Kasumi-1 (cell line): ENCODE measurements at places on chromosomes 16 and 17.

DNA sequence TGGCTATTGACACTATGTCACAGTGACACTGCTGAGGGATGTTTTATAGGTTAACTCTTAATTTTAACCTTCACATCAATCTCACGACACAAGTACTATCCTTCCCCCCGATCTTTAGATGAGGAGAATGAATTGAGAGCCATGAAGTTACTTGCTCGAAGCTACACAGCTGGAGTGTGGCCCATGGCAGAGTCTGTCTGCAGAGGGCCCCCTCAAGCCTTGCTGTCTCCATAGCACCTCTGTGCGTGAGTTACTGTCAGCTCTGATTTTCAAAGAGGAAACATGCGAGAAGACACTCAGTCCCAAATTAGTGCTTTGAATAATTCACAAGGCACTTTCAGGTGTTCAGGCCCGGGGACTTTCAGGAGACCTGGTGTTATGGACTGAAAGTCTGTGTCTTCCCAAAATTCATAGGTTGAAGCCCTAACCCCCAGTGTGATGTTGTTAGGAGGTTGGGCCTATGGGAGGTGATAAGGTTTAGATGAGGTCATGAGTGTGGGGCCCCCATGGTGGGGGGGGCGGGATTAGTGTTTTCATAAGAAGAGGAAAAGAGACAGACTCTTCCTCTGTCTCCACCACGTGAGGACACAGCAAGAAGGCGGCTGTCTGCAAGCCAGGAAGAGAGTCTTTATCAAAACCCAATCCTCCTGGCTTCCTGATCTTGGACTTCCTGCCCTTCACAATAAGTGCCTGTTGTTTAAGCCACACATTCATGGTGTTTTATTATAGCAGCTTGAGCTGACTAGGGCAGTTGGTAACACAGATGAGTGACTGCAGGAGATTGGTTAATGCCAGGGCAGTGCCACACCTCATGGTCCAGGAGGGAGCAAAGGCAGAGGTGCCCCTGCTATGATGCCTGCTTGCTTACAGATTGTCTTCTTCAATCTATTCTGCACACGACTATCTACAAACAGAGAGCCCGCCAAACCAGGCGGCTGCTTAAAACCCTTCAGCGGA lies 281.8 kb downstream of the HAPSTR1 start:
- DNase-seq: no peak

GRCh38 chr17:70390049-70390448 lies 220.7 kb downstream of the KCNJ2 start:
- DNase-seq: no peak

DNA sequence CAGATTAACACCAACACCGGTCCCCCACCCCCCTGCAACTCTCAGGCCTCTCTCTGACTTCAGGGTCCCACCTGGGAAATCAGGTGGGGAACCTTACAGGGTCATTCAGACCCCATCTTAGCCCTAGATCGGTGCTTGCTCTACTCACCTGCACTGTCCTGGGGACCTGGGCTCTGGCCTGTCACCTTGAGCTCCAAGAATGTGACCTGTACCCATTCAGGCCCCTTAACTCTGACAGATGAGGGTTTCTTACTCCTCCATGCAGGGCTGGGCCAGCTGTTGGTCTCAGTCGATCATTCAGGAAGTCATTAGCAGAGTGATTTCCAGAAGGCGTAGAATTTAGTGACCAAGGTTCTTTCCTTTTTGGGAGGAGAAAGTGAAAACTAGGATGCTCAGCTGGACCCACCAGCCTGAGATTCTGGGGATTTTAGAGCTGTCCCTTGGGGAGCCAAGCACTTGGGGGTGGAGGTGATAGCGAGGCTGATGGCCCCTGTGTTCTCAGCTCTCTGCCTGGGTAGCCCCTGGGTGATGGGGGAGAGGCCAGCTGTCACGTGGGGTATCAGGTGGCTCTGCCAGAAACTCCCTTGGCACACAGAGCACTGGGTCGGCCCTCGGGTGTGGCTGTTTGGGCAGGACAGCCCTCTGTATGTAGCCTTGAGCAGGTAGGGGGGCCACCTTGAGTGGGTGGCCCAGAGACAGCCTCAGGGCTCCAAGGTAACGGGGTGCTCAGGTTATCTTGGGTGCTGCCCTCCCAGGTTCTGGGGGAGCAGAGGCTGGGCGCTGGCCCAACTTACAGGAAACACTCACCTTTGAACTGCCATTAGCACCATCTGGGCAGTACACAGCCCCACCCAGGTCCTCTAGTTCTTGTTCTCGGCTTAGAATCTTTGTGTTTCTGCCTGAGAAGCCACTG lies 724 bp downstream of the MVP start:
- DNase-seq: no peak

DNA sequence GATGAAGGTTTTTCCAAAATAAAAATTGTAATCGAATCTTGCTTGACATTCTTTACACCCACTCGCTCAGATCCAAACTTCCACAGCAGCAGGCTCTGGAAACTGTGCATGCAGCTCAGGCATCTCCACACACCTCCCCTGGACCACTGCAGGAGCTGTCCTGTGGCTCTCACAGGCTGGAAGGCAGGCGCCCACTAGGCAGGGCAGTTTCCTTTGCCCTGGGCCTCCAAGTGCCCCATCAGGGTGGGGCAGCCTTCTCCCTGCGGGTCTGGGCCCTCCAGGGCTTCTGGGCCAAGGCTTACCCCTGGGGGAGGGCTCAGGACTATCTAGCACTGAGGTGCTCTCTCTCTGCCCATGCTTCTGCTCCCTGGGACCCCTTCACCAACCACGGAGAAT lies 114.5 kb upstream of the RPL38 start:
- DNase-seq: no peak

DNA sequence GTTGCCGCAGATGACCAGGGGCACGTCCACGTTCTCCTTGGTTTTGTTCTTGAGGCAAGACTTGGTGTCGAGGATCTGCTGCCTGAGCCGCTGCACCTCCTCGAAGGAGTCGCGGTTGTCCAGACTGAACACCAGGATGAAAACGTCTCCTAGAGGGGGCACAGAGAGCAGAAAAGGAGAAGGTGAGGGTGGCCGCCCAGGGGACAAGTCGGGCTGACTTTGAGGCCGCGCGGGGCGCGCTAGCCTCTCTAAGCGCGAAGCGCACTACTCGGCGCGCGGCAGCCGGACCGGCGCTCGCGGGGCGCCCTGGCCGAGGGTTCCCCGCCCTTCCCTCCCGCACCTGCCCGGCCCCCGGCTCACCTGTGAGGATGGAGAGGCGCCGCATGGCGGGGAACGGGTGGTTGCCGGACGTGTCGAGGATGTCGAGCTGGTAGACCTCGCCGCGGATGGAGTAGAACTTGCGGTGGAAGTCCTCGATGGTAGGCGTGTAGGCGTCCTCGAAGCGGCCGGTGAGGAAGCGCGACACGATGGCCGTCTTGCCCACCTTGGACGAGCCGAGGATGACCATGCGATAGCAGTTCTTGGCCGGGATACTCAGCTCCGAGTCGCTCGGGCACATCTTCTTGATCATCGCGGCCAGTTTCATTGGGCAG lies 533 bp downstream of the RASD1 start:
- no peak for DNase-seq

GRCh38 chr17:3935140-3935542 lies 18.9 kb upstream of the P2RX1 start:
- no peak for DNase-seq

- DNase-seq: no peak
Measured at GRCh38 chr16:29985271-29985811, 10.1 kb downstream of the HIRIP3 start.

- DNase-seq: no peak
Measured at GRCh38 chr16:52834736-52835465, 217.8 kb downstream of the CHD9NB start.

DNA sequence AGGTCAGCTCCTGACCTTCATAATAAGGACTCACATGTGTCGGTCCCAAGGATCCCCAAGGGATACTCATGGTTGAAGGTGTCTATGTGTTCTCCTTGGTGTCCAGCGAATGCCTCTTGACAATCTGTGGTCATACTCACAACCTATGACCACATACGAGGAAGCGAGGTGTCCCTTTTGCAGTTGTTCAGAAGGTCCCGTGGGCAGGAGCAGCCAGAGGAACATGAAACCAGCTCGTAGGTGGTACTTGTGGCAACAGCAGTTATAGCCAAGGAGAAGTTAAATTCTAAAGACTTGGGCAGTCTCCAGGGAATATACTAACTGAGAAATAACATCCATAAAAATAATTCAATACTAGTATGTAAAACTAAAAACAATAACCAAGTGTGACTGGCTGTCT lies 685.3 kb downstream of the WWOX start:
- no peak for DNase-seq
